Right renal pelvis (tissue), 4 donors: ENCODE measurements at places on chromosomes 4 and X. TPM values are rescaled to one million over a fixed set of nuclear protein-coding genes. Genes with fewer than 3 reads are reported as not detected.

CT45A8 gene
- not detected for polyA plus RNA-seq

PF4V1 gene
- 0.46 TPM for polyA plus RNA-seq

DNA sequence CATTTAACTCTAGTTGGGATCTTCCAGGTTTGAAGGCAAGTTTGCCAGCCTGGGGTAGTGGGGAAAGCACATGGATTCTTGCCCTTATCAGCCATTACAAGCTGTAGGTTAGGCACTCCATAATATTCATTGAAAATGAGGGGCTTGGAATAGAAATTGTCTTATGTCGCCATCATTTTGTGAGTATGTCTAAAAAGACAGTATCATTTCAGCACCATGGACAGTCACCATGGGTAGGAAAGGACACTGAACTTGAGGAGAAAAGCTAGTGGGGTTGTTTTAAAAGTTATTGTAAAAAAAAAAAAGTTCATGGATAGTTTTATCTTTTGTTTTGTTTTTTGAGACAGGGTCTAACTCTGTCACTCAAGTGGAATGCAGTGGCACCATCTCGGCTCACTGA is 356.1 kb downstream of the HNRNPD start:
- DNase-seq: peak; percentile 52

DNA sequence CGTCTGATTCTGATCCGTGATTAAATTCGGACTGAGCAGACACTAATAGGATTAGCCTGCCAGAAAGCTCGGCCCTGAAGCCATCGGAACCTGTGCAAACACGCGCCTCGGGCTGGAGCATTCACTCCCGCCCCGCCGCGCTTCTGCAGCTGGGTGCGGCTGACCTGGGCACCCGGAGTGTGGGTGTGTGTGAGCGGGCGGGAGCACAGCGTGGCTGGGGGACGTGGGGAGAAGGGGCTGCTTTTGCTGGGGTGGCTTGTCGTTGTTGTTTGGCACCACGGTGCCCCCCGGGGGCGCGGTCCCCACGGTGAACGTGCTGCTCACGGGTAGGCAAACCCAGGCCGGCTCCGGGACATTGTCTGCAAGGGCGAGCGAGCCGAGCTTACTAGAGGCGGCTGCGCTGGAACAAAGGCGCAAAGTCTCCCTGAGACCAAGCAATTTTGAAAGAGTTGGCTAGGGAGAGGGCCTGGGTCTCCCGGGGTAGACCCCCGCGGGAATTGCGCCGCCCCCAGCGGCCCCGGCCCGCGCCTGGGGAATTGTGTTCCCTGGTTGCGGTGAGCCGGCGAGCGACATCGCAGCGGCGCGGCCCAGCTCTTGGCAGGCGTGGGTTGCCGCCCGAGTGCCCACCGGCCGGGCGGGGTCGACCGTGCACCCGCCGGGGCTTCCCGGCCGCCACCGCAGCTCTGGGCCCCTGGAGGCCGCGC is 1.4 kb downstream of the MAMLD1 start:
- DNase-seq: peak; percentile 5

DNA sequence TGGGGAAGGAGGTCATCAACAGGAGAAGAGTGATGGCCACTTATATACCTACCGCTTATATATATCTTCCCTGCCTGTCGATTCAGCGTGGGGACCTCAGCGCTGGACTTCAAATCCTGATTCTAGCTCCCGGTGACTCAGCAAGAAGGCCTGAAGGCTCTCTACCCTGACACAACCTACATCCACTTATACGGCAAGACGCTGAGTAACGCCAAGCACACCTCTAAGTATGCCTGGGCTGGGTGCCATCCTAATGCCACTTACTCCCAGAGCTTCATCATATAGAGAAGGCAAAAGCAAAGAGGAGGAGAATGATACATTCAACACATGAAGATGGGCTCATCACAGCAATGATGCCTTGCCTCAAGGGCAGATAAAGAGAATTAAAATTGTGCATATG is 198.3 kb downstream of the CHIC2 start:
- no peak for DNase-seq

DNA sequence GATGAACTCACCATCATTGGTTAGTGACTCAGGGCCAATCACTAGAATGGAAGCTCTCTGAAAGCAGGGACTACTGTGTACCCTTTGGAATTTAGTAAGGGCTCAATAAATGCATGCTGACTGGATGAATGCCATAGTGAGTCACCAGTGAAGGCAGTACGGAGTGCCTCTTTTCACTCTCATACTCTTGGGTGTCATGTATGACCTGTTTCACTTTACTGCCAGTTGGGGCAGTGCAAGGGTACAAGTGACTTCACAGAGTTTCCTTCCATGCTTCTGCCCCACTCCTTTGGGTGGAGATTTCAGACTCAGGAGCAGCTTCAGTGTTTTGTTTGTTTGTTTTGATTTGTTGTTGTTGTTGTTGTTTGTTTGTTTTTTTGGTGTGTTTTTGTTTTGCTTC is 57.7 kb downstream of the SOX3 start:
- no peak for DNase-seq

DNA sequence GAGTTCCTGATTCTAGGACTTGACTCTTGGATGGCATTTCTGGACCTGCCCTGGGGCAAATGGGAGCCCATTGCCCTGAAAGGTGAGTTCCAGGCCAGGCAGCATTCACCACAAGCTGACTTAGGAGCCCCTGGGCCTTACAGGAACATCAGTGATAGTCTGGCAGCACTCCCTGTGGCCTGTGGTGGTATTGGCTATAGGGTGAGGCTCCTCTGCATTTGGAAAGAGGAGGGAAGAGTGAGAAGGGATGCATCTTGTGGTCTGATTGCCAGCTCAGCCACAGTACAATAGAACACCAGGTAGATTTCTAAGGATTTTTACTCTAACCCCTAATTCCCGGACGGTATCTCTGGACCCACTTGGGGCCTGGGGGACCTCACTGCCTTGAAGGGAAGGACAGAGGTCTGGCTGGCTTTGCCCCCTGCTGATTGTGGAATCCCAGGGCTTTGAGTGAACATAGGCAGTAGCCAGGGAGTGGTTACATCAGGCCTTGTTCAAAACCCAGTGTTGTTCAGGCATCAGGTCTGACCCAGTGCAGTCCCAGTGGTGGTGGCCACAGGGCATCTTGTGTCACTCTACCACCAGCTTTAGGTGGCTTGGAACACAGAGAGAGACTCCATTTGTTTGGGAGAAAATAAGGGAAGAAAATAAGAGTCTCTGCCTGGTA is 32.9 kb downstream of the MAGED4 start:
- no peak for DNase-seq

DNA sequence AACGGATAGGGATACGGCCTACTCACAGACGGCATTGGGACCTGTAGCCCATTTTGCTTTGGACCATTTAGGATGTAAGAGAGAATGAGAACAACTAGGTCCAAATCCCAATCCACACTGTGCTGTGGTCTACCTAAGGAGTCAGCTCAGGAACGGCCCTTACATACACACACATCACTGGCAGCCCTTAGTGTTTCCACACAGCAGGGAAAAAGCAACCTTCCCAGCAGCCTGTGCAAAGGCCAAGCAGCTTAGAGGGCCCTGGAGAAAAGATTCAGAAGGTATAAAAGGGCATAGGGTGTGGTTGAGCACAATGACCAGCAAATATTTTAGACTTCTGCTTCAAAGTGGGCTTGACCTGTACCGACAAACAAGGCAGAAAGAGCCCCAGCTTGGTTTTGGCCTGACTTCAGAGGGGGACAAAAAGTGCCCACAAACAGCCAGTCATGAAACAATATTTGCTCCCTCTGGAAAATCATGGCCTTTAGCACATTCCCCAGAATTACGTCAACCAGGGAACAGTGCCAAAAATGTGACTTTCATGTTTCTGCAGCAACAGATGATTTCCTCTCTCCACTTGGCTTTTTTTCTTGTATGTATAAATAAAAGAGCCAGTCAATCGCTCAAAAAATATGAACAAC is 359.5 kb upstream of the FGF16 start:
- DNase-seq: peak; percentile 37

DNA sequence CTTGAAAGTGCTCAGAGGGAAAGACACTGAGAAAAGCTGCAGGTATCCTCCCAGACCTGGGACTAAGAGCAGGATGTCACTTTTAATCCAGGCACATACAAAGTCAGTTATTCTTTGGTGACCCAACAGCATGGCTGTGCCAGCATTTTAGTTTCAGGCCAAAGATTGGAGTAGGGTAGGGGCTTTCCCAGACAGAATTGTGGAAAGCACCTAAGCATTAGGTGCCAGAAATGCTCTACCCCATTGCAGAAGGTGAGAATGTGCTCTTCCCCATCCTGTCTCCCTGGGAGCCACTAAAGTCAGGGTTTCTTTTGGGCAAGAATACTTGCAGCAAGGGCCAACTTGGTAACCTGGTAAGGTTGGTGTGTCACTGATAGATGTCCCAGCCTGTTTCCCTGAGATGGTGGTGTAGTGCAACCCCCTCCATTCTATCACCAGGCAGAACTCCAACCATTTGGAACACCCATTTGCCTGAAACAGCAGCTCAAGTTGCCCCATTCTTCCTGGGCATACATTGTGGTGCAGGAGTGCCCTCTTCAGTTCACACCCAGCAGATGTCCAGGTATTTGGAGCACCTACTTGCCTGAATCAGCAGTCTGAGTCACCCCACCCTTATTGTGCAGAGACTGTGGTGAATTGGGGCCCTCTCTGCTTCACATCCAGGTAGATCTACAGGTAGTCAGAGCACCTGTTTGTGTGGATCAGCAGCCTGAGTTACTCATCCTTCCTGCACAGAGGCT is 183.5 kb downstream of the ZC4H2 start:
- DNase-seq: no peak

GRCh38 chr4:184248216-184248615 is 30.5 kb upstream of the ENPP6 start:
- no peak for DNase-seq

DNA sequence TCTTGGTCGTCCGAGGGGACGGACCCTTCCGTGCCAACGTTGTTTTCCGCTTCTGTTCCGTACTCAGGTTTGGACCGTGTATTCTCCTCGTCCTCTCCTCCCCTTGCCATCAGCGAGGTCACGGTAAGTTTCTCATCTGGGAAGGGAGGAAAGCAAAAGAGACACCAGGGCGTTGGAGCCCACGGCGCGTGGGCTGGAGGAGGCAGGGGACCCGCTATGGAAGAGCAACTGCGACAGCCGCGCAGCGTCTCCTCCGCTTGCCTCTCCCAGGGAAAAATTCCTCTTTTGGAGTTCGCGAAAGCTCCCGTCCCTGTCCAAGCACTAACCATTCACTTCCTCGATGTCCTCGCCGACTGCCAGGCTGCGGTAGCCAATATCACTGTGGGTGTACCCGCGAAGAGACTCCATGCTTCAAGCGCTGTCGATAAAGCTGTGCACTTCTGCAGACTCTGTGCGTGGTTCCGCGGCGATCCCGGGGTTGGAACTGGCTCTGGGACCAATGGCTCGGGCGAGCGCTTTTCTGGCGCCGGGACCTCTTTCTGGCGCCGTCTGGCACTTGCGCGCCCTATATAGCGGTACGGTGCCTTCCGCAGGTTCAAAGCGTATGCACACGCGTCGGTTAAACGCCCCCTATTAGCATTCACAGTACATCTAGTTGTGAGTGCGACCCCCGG is at the start of gene ESX1:
Gene ESX1, minus strand, starts transcription at position 492 of the 674 bp plus-strand sequence. Its CDS starts 84 bp downstream, at position 408.
- DNase-seq: no peak

DNA sequence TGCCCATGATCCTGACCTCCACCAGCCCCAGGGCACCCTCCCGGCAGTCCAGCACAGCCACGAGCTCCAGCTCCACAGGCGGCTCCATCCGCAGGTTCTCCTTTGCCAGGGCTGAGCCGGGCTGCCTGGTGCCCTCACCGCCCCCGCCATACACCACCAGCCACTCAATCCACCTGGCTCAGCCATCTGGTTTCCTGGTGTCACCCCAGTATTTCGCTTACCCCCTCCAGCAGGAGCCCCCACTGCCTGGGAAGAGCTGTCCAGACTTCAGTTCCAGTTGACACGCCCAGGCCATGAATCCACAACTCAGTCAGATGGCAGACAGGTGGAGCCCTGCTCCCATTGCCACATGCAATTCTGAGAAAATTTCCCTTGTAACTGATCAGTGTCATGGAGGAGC is 3.9 kb downstream of the SHISA3 start:
- no peak for DNase-seq

DNA sequence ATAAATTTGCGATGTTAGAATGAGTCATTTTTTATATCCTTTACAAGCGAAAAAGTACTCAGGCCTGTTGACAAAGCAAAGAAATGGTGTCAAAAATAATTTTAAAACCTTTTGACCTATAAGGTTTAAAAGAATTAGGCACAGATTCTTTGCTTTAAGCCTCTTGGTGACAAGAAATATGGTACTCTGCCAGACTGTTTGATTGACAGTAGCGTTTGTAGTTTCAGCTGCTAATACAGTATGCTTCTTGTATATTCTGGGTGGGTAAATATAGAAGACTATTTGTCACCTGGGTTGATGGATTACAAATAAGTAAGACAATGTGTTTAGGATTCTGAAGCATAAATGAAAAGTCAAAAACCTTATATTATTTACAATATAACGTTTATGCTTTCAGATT is 193.1 kb upstream of the PITX2 start:
- no peak for DNase-seq

GRCh38 chrX:79130857-79131256 is 13.6 kb upstream of the GPR174 start:
- no peak for DNase-seq

- DNase-seq: no peak
These were observed 1608.7 kb downstream of the STIM2 start for GRCh38 chr4:28469387-28469786.

GRCh38 chr4:536351-536972 is 37.5 kb downstream of the PIGG start:
- DNase-seq: no peak

GRCh38 chr4:121688701-121689100 is 8.1 kb downstream of the ANXA5 start:
- no peak for DNase-seq

- no peak for DNase-seq
These were observed 981.1 kb upstream of the AGA start for GRCh38 chr4:178423366-178423765.

- DNase-seq: no peak
These were observed 65.0 kb downstream of the LIMCH1 start for GRCh38 chr4:41602886-41603498.

- DNase-seq: no peak
These were observed 2334.0 kb downstream of the PCDH7 start for GRCh38 chr4:33054161-33054560.
